KG1 (cell line): ENCODE measurements at places on chromosomes 4 and X.

- peak; percentile 59 for DNase-seq
These were observed 2.1 kb downstream of the ELOVL6 start for GRCh38 chr4:110196206-110196870.

GRCh38 chrX:69093960-69094871 is 71.0 kb downstream of the PJA1 start:
- DNase-seq: peak; percentile 0

DNA sequence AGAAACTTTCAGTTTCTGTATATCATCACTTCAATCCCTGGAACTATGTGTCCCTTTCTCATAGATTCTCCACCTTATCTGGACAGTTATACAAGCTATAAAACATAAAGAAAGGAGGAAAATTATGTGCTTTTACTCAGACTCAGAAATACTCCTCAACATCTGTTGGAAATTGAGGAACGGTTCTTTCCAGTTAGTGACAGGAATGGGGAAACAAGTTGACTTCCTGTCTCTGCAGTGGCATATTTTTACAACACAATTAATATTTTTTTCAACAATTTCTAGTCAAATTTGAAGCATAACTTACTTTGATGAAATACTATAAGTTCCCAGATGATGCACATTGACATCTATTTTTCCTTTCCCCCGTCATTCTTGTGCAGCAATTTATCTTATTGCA is 27.9 kb downstream of the ABHD18 start:
- no peak for DNase-seq

DNA sequence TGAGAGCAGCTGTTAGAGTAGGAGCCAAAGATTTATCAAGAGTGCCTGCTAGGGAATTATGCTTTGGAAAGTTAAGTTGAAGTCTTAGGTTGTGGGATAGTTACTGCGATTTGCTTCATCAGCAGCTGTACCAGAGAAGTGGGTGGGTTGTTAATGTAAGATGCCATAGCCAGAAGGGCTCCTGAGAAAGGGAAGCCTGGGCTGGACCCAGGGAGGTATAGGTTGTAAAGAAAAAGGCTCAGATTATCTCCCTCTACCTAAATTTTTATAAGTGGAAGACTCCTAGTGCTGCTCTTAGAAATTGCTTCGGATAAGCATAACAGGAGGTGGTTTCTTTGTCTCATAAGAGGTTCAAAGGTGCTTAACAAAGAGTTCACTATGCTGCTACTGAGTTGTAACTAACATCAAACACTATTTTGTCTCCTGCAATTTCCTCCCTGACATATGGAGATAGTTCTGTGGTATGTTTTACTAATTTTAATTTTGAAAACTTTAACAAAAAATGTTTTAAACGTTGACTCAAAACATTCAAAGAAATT is 356.9 kb downstream of the DTHD1 start:
- no peak for DNase-seq

- DNase-seq: no peak
These were observed 47.4 kb downstream of the CCSER1 start for GRCh38 chr4:90174621-90175023.

GRCh38 chr4:31784558-31784957 is 1064.4 kb downstream of the PCDH7 start:
- no peak for DNase-seq

- peak; percentile 45 for DNase-seq
These were observed 531 bp downstream of the HCFC1 start for GRCh38 chrX:153971124-153971449.

GRCh38 chr4:173990869-173991210 is 292.6 kb downstream of the FBXO8 start:
- no peak for DNase-seq

- DNase-seq: no peak
These were observed 36.7 kb upstream of the HMX1 start for GRCh38 chr4:8908206-8908893.

- DNase-seq: no peak
These were observed 16.6 kb downstream of the DCK start for GRCh38 chr4:71009890-71010588.

DNA sequence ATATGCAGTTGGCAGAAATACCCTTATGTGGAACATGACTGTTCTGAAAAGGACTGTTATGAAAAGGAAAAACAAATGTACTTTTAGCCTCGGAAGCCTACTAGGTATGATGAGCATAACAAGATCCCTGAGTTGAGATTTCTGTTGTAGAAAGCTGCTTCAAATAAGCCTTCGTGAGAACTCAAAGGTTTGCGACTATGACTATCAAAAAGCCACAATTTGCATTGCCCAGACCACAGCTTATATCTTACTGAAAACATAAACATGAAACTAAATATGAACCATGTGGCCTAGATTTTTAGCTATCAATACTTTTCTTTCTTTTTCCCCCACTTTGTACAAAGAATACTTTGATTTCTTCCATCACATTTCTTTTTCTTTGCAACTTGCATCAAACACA is 398.2 kb upstream of the LCORL start:
- no peak for DNase-seq

- no peak for DNase-seq
These were observed 129.6 kb downstream of the DCLK2 start for GRCh38 chr4:150207871-150208270.

- DNase-seq: no peak
These were observed 58.0 kb downstream of the FUNDC1 start for GRCh38 chrX:44484607-44485146.
